ENCODE measurements at places on chromosomes 16 and 17.
A peak's percentile ranks its signal among the peaks of the same experiment; 100 is the strongest.

DNA sequence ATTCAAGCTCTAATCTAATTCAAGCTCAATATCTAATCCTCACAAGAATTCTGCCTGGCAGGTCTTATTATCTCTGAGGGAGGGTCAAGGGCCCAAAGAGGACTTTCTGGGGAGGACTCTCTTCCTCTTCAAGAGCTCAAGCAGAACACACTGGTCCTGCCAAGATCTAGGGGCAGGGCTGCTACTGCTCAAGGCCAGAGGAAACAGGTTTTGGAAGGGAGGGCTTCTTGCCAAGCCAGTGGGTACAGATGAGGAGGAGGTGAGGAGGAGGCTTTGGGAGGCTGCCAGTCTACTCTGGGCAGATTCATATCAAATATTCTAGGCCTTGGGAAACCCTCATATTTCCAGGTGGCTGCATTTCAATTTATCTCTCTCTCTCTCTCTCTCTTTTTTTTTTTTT is 51.8 kb upstream of the IL34 start:
- DNase-seq, result no peak

- no peak for DNase-seq
Observed at GRCh38 chr17:41254861-41255260, 323 bp upstream of the KRTAP9-9 start.

DNA sequence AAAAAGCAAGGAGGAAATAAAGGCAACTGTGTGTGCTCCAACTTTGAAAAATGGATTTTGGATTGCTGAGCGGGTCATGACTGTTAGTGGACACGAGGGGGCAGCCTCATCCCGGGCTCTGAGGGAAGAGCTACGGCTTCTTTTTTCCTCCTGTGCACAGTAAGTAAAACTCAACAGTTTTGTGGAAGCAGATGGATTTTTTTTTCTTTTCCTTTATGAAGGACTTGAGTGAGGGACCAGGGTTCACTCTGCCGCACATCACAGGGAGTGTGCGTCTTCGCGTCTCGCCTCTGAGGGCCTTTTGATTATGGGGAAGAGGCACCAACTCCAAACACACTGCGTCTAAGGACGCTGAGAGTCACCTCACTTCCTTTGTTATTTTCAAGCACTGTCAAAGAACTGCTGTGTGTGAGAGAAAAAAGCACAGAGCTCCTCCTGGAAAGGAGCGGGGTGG is 80.3 kb upstream of the GOT2 start:
- DNase-seq, result peak; percentile 62

DNA sequence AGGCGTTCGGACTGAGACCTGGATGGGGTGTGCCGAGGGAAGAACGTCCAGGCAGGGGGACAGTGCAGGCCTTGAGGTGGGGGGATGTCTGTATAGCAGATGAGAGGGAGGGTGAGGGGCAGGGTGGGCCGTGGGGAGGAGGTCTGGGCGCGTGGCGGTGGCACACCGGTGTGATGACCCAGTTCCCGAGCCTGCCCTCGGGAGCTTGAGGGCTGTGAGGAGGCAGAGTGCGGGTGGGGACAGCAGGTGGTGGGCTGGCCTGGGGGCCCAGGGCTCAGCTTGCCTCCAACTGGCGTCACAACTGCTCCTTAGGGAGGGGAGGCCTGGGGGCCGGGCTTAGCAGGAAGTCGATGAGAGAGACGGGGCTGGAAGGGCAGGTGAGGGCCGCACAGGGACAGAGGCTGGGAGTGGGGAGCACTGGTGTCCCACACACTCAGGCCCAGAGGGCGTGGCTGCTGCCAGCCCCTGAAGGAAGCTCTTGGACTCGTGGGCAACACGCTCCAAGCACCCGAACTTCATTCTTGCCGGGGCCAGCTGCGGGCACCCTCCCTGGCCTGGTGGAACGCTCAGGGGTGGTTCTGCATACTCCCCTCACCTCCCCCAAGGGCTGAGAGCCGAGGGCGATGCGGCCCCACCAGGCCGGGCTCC is 6.5 kb downstream of the CACNA1H start:
- DNase-seq, result no peak

GRCh38 chr16:68473358-68474070 is 25.2 kb upstream of the SMPD3 start:
- DNase-seq, result no peak

GRCh38 chr16:86242244-86243122 is 267.8 kb upstream of the FOXF1 start:
- DNase-seq, result no peak

DNA sequence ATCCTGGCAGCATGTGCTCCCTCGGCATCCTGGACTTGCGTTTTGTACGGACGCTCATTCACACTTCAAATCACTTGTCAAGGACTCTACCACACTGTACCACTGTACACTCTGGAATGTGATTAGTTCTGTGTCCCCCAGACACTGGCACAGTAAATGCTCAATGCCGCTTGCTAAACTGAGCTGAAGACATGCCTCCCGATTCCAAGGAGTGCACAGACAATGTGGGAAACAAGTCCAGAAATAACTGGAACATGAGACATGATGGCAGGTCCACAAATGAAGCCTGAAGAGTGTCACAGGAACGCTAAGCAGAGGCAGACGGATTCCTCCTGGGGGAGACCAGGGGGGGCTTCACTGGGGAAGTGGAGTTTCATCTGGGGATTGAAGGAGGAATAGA is 22.1 kb downstream of the HIC1 start:
- no peak for DNase-seq

- DNase-seq, result peak; percentile 76
Observed at GRCh38 chr17:9576521-9577372, at the start of gene CFAP52. Gene CFAP52, plus strand, starts transcription at chr17:9576642. Its CDS starts 54 bp downstream, at chr17:9576696.

DNA sequence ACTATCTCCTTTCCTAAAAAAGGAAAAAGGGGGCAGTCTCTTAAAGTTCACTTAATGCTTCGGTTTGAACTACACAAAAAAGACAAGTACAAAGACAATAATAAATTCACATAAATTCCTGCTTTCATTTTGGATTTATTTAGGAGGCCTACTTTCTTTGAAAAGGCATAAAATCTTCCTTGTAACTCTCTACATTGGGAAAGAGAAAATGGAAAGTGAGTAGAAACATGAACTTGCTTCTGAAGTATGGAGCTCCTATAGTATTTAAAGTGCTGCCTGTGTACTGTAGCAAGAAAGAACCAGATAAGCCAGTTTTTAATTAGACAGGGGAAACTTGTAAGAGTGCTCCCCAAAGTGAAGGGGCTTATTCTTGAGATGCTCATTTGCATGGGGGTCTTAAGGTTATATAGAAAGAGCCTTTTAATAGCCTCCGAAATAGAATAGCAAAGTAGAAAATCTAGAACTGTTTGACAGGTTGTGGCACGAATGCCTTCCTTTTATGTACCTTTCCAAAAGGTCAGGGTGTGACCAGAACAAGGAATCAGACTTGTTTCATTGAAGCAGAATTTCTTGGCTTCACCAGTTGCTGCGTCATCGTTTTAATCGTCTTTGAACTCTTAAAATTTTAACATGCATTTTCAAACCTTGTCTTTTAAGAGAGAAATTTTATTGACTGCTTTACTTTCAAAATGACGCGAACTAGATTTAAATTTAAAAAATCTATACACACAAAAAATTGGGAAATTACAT is 12.9 kb downstream of the GAN start:
- no peak for DNase-seq

GRCh38 chr17:45070809-45071208 is 9.7 kb downstream of the NMT1 start:
- DNase-seq, result no peak

GRCh38 chr17:82640036-82640435 is 8.2 kb downstream of the WDR45B start:
- no peak for DNase-seq

Measured in hindlimb muscle (tissue), 1 donor.